ENCODE measurements at places on chromosomes 6 and 20.

DNA sequence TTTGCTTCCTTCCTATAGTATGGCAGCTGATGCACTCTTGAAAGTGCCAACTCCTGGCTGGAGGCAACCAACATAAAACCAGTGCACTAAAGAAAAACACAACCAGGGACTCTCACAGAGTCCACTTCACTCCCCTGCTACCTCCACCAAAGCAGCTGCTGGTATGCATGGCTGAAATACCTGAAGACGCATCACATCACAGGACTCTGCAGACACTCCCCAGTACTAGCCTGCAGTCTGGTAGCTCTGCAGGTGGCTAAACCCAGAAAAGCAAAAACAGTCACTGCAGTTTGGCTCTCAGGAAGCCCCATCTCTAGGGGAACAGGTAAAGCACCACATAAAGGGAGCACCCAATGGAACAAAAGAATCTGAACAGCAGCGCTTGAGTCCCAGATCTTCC lies 473.0 kb upstream of the SPTLC3 start:
- DNase-seq, result no peak

DNA sequence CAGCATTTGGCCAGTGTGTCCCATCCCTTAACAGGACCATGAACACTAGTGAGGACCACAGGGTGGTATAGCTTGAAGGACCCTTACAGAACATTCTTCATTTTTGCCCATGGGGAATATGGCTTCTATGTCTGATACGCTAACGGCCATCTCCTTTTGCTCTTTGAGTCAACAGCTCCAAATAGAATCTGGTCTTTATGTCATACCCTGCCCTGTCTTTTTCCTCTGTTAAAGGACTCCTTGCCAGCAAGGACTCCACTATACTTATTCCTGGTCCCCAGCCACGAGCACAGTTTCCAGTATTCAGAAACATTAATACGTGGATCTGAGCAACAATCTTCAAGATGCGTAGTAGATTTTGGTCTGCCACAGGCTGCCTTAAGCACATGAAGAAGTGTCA lies 22.5 kb downstream of the SERPINB1 start:
- DNase-seq, result no peak

DNA sequence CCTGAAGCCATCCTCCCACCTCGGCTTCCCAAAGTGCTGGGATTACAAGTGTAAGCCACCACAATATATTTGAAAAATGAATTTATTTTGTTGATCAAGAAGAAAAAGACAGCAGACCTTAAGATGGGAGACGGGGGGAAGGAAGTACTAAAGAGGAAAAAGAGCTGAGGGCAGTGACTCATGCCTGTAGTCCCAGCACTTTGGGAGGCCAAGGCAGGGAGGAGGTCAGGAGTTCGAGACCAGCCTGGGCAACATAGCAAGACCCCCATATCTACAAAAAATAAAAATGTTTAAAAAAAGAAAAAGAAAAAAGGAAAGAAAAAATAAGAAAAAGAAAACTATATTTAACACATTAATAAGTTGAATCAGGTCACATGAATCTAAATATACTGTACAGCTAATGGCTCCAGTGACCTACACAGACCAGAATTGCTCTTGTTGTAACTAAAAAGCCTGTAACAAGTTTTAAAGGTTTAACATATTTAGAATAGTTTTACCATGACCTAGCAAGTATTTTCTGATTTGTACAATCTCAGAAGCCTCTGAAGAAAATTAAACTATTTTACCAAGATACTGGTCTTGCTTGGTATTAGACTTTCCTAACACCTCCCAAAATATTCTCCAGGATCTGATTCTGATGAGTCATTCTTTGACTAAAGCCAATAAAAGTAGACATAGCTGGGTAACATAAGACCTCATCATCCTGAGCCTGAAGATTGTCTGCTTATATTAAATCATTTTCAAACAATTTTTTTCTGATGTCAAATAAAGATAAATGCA lies 4.3 kb upstream of the AKIRIN2 start:
- DNase-seq, result no peak

- DNase-seq, result peak; percentile 1
Measured at GRCh38 chr6:71533939-71534379, 245.3 kb downstream of the OGFRL1 start.

- DNase-seq, result no peak
Measured at GRCh38 chr20:328027-328974, 2.9 kb downstream of the SOX12 start.

DNA sequence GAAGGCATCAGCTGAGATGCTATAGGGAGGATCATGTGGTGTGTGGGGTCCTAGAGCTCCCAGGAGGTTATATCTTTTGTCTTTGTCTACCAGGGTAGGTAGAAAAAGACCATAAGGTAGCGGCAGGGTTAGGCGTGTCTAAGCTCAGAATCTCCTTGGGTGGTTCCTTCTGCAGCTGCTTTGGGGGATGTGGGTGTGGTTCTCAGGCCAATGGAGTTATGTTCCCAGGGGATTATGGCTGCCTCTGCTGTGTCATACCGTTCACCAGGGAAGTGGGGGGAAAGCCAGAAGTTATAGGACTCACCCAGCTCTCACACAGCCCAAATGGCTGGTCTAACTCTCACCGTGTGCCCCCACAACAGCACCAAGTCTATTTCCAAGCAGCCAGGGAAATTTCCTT lies 107.4 kb upstream of the ADGRB3 start:
- no peak for DNase-seq

- no peak for DNase-seq
Measured at GRCh38 chr6:22132656-22133055, 164.2 kb downstream of the PRL start.

DNA sequence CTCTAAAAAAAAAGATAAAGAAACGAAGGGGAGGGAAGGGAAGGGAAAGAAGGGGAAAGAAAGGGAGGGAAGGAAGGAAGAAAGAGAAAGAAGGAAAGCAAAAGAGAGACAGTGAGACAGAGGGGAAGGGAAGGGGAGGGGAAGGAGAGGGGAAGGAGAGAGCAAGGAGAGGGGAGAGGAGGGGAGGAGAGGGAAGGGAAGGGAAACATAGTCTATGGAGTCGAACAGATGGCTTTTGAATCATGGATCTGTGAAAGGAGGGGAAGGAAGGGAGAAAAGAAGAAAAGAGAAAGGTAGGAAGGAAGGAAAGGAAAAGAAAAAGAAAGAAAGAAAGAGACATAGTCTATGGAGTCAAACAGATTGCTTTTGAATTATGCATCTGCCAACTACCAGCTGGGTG lies 16.7 kb upstream of the NCOA6 start:
- DNase-seq, result no peak

GRCh38 chr20:45104786-45105185 lies 3.9 kb upstream of the KCNS1 start:
- DNase-seq, result no peak

GRCh38 chr6:30207619-30208295 lies 5.4 kb downstream of the TRIM26 start:
- DNase-seq, result no peak

DNA sequence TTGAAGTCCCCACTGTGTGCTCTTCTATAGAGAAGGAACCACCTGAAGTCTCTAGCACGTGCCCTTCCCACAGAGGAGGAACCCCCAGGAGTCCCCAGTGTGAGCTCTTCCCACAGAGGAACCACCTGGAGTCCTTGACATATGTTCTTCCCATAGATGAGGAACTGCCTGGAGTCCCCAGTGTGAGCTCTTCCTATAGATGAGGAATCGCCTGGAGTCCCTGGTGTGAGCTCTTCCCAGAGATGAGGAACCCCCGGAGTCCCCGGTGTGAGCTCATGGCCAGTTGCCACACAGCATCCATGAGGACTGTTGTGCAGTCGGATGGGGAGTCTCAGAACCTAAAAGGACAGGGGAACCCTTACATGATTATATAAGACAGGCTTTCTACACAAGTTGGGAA lies 158.1 kb upstream of the THBS2 start:
- DNase-seq, result no peak

DNA sequence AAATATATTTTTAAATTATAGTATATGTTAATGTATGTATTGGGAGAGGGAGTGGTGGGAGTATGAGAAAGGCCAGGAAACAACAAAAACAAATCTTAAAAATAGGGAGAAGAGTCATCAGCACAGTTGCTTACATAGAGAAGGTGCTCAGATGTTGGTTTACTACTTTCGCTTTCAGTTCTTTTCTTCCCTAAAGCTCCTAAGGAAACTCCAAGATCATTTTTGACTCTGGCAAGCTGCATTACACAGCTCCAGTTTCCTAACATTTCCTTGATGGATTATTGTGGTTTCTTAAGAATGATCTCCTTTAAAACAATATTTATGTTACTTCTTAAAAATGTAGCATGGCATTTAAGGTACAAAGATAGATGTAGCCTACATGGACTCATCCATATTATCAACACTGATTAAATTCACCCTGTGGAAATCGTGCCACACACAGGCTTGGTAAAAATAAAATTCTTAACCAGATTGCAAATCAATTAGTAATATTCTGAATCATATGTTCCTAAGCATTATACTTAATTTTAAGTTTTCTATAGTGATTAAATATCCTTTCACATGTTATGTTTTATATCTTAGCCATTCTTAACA lies 118.0 kb upstream of the MAN1A1 start:
- no peak for DNase-seq

- no peak for DNase-seq
Measured at GRCh38 chr6:164502833-164503232, 806.6 kb downstream of the C6orf118 start.

- no peak for DNase-seq
Measured at GRCh38 chr6:93176070-93176469, 243.3 kb downstream of the EPHA7 start.

DNA sequence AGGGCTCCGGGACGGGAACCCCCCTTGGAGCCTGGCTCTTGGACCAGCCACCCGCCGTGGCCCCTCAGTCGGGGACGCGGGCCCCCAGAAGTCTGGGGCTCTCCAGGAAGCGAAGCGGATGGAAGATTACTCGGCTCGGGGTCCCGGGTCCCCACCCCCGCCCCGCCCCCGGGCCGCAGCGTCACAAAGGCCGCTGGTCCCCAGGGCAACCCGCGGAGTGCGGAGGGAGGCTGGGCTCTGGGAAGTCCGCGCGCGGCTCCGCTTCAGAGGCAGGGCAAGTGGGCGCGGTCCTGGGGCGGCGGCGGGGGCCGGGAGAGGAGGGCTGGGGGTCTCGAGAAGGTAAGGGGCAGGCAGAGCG lies at the start of gene FNDC11:
FNDC11 (plus strand) TSS at position 227 of the 358 bp plus-strand sequence. CDS start 1,505 bp downstream, outside the sequence.
- DNase-seq, result peak; percentile 34
